ENCODE measurements at places on chromosomes 3 and 15.

DNA sequence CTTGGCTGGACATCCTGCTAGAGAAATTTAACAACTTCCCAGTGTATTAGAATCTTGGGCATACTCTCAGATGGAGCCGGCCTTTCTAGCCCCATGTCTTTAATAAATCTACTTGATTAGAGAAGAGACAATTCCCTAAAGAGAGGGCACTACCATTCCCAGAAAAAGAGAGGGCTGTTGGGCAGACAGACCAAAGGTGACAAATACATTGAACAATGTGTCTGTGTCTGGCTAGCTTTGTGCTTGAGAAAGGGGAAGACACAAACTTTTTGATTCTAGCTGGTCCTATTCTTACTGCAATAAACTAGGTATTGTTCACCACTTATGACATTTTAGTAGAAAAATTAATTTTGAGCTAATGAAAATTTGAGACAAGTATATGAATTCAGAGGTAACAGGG lies 57.7 kb downstream of the DUT start:
- DNase-seq, result no peak

- DNase-seq, result no peak
Measured at GRCh38 chr3:116048991-116049390, 396.3 kb downstream of the LSAMP start.

- no peak for DNase-seq
Measured at GRCh38 chr3:144966560-144966959, 994.9 kb downstream of the DIPK2A start.

DNA sequence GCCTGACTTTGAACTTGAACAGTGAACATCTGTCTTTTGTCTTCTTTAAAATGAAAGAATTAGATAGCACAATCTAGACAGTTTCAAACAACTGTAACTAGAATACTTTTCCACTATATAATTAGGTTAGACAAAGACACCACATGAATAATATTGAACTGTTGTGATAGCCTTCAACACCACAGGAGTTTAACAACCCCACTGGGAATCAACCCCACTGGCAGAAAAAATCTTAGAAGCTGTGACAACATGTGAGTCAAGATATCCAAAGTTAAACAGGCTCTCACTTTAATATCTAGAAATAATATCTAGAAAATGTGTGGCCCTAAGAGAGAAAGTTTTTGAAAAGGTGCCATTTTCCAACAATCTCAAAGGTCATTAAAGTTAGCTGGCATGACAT lies 64.4 kb upstream of the PRICKLE2 start:
- DNase-seq, result no peak

- no peak for DNase-seq
Measured at GRCh38 chr15:79816571-79816970, 80.2 kb downstream of the MTHFS start.

- peak; percentile 32 for DNase-seq
Measured at GRCh38 chr15:77040673-77041072, 30.2 kb downstream of the TSPAN3 start.

DNA sequence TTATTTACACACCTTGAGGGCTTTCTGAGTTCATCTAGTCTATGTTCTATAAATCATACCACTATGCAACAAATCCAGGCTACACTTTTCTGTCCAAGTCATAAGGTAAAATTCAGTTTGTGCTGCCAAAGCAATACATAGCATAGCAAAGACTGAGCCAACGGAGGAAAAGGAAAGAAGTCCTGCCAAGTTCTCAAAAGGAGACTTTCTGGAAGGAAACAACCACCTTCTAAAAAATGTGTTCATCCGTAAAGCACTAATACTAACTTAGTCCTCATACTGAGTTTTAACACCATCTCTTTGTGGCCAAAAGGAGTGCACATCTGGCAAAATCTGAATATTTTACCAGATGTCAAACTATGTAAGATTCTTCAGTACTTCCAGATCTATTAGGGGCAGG lies 620.2 kb downstream of the RBMS3 start:
- DNase-seq, result no peak

- no peak for DNase-seq
Measured at GRCh38 chr3:16466822-16467221, 46.7 kb downstream of the RFTN1 start.

DNA sequence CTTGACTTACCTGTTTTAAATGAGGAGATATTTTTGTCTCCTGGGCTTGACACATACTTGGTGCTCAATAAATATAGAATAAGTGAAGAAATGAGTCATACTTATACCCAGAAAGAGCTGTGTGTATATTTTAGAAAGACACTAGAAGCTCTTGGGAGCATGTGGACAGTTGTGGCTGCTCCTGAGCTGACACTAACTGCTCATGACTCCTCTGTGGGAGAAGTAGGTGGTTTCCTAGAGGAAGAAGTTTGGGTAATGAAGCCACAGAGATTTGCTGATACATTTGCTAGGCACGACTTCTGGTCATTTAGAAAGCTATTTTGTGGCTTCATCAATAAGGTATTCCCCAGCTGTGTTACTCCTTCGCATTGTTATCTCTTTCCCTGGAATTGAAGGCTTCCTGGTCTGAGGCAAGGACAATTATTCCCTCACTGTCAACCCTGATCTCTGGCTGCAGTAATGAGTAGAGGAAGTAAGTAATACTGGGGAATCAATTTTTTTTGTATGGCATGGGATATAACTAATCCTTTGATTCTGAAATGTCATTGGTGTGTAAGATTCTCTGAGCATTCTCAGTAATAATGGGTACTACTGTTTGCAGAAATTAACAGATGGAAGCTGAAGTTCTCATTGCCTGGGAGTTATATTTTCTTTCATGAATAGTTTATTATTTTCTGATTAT lies 79.6 kb upstream of the DCBLD2 start:
- no peak for DNase-seq

GRCh38 chr3:61078048-61078752 lies 173.1 kb downstream of the FHIT start:
- no peak for DNase-seq

GRCh38 chr3:142929109-142929508 lies 34.4 kb downstream of the PAQR9 start:
- DNase-seq, result no peak
